ENCODE measurements at places on chromosomes 3 and 15.

- no peak for DNase-seq
These were observed 999.0 kb downstream of the TUSC7 start for GRCh38 chr3:117708601-117709000.

GRCh38 chr3:194837457-194838127 lies 151.9 kb downstream of the FAM43A start:
- no peak for DNase-seq

GRCh38 chr3:143731776-143732175 lies 116.5 kb downstream of the SLC9A9 start:
- peak; percentile 69 for DNase-seq

- DNase-seq: peak; percentile 27
These were observed 342.7 kb downstream of the PLCL2 start for GRCh38 chr3:17227472-17227871.

- peak; percentile 86 for DNase-seq
These were observed 1.3 kb upstream of the MON1A start for GRCh38 chr3:49930922-49931321.

- no peak for DNase-seq
These were observed 137.5 kb upstream of the LRTM1 start for GRCh38 chr3:55065331-55065730.

- no peak for DNase-seq
These were observed 26.5 kb upstream of the ALPK3 start for GRCh38 chr15:84790676-84791075.

- DNase-seq: no peak
These were observed 22.4 kb downstream of the PTH1R start for GRCh38 chr3:46900007-46900292.

GRCh38 chr3:119695480-119695879 lies 7.3 kb upstream of the CFAP91 start:
- peak; percentile 31 for DNase-seq

DNA sequence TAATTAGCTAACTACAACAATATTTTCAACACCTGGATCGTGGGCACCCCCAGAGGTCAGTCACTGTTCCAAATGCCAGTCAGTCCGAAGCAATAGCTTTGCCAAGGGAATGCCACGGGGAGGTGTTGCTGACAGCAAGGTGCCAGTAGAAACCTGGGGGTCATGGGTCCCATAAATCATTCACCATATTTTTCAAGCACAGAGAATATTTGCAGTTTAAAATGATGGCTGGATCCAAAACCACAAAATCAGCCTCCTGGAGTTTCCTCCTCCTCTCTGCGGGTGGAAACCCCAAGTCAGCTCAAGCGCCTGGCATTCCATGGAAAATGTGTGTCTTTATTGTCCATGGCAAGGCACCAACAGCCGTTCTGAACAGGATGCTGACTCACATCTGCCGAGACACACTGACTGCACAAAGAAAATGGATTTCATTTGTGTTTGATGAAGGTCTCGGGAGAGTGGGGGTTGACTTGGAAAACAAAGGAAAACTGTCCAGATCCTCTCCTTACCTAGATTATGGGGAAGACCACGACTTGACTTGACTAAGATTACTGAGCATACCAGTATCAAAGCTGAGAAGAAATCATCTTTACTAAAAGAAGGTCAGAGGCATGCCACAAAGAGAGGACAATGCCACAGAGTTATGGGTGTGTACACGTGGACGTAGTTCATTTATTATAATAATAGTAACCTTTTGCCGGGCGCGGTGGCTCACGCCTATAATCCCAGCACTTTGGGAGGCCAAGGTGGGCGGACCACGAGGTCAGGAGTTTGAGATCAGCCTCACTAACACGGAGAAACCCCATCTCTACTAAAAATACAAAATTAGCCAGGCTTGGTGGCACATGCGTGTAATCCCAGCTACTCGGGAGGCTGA lies 26.4 kb downstream of the ANXA2 start:
- no peak for DNase-seq

- DNase-seq: no peak
These were observed 283.0 kb upstream of the WNT5A start for GRCh38 chr3:55770077-55770476.

- DNase-seq: no peak
These were observed 12.8 kb downstream of the ADPGK start for GRCh38 chr15:72770673-72771328.

DNA sequence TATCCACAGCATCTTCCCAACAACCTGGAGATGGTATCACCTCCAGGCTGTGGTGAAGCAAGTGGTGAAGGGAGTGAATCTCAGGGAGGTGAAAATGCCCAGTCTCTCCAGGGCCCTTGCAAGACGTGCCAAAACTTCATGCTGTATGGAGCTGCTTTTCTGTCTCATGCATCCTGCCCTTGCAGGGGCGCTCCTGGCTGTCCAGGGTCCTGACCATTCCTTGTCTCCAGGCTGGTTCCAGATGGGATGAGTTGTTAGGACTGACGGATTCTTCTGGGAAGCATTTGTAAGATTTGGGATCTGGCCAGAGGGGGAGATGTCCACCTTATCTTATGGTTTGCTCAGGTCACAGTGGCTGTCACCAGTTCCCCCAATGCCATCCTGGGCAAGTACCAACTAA lies 15.8 kb downstream of the TGM4 start:
- no peak for DNase-seq

DNA sequence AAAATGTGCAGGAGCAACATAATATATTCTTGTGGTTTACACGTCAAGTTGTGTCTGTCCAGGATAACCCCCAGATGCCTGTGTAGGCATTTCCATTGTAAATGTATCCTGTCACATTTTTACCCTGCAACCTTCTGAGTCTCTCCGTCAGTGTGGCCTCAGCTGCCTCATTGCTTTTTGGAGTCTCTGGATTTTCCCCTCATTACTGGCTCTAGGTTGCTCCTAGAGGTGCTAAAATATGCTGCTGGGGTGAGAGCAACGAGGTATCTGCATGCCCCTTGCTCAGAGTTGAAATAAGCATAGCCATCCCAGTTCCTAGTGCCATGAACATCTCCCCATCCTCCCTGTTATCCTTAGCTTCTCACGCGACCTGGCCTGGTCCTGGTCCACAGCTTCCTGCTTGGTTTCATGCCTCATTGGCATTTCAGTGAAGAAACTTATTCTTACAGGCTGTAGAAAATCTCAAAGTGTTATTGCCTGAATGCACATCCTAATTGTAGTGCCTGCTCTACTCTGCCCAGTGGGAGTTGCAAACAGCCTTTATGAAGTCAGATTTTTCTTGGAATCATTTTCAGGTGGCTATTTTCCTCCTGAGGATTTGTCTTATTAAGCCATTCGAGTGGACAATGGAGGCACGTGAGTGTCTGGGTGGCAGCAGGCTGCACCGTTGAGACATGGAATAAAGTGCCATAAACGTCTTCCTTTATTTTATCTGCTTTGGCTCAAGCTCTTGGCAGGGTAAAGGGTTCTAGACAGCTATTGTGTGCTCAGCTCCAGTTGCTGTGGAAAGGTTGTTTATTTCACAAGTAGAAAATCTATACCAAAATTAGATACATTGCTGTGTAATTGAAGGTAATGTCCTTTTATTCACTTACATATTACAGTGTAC lies 33.2 kb downstream of the OXNAD1 start:
- DNase-seq: no peak

GRCh38 chr15:81492331-81492968 lies 118.4 kb upstream of the TMC3 start:
- no peak for DNase-seq

- DNase-seq: no peak
These were observed 51.1 kb upstream of the WNT5A start for GRCh38 chr3:55538158-55538557.

DNA sequence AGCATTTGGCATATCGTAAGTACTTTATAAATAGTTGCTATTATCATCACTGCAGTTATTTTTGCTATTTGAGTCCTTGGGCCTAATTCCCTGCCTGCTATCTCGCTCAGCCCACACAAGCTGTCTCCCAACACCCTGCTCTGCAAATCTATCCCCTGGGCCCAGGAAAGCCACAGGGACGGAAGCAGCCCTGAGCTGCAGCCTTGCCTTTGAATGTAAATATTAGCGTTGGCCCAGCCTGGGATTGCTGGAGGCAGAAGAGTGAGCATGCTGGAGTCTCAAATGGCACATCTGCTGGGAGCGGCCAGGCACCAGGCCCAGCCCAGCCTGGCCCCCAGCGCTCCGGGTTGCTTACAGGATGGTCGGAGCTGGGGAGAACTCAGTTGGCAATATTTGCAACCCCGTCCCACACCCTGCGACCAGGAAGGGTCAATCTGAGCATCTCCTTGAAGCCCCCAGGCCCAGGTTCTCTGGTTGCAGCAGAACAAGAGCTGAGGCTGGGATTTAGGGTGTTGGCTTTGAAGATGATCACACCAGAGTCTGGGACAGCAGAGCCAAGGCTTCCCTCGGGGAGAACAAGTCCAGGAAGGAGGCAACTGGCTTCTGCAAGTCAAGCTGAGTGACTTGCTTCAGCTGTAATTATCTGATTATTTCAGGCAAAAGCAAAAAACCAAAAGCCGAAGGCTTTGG lies 529.6 kb downstream of the SHQ1 start:
- DNase-seq: no peak

DNA sequence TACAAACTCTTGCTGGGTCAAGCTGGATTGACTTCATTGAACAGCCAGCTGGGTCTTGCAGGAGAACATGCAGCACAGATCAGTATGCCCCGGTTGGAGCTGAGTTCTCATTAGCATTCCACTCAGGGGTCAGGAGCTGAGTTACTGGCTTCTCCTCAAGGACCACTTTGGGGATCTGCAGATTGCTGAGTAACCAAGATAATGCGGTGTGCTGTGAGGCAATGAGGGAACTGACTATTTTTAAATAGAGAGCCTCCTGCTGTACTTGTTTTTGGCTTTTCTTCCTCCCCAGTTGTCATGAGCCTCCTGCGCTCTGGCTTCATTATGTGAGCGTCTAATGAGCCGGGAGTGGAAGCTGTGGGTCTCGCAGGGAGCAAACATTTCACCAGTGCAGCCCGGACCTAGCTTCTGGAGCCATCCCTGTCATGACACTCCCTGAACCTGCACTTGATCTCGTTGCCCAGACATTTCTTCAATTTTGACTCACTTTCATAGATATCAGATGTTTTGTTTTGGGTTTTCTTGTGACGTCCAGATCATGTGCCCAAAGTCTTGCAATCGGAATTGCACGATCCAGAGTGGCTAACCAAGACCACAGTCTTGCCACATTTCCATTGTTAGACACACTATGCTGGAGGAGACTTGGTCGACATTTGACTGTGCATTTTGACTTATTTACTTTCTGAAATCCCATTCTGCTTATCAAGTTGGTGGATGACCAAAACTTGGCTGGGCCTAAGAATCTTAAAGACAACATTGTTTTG lies 327.2 kb downstream of the LRTM1 start:
- DNase-seq: no peak

DNA sequence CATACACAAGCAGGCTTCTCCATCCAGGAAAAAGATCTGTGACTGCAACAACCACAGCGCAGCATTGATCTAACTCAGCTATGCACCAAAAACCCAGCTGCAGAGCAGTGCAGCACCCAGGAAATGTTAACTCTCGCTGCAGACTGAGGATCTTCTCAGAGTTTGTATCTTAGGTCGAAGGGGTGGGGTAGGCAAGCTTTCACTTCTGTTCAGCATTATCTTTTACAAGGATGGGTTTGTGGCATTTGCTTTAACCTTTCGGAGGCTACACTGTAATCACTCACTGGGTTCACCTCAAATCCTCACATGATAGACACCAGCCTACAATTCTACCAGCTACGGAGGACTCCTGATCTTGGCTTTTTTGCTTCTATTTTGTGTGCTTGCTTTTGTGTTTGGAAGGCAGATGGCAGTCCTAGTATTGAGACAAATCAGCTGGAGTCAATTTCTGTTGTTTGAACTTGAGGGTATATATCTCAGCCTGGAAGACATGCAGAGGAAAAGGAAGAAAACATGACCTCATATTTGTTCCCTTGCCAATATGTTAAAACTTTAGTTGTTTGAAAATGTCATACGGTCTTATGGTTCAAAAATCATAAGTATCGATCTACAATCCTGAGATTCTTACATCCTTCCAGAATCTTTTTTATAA lies 25.2 kb downstream of the LRRK1 start:
- DNase-seq: no peak

- no peak for DNase-seq
These were observed 274.8 kb downstream of the THSD4 start for GRCh38 chr15:71390096-71390495.

- DNase-seq: no peak
These were observed 46.6 kb upstream of the OSBPL11 start for GRCh38 chr3:125641891-125642290.

GRCh38 chr15:78795043-78795442 lies 16.2 kb downstream of the ADAMTS7 start:
- DNase-seq: no peak

GRCh38 chr3:78344918-78345317 lies 1305.0 kb downstream of the ROBO2 start:
- no peak for DNase-seq

DNA sequence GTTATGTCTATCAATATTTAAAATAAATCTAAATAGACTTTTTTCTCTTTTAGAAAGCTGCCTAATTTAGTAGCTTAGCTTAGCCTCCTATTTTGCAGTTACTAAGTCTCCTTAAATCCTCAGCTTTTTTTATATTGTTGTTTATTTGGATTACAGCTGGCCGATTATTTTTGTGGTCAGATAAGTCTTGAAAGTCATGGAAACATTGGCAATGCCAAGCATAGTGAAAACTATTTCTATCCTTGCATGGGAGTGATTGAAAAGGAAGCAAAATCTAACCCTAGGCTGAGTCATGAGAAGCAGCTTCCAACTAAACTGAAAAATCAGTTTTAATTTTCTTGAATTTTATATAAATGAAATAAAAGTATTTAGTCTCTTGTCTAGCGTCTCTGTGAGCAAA lies 1063.0 kb upstream of the GBE1 start:
- DNase-seq: no peak

GRCh38 chr3:10993729-10994065 lies 1.1 kb downstream of the SLC6A1 start:
- no peak for DNase-seq

DNA sequence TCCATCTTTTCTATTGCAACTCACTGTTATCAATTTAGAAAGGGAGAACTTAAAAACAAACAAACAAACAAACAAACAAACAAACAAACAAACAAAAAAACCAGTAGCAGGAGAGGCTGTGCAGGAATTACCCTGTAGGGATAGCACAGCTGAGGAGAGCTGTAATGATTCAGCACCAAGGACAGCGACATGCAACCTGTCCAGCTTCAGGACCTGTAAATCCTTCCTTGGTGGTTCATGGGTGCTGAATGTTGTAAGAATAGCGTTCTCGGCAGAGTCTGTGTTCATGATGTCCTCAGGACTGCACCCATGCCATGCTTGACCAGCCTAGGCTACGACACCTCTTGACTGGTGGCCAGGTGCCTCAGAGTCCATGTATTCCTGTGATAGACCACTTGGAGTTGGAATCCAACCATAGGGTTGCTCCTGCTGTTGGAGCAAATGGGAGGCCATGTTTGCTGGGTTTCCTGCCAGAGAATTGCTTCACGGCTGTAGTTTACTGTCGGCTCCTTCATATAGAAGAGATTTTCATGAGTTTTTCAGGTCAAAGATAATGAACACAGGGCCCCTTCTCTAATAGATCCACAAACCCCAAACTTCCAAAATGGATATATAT lies 65.9 kb downstream of the CACNA2D3 start:
- DNase-seq: peak; percentile 29

GRCh38 chr3:32743934-32744333 lies 58.9 kb downstream of the CNOT10 start:
- DNase-seq: no peak

GRCh38 chr15:82771789-82772607 lies 33.9 kb downstream of the FSD2 start:
- DNase-seq: no peak

All from NCI-H82 (cell line).